ENCODE measurements at places on chromosomes 16 and 17.

- DNase-seq: no peak
These were observed 15.1 kb downstream of the SAMD14 start for GRCh38 chr17:50114849-50115357.

- DNase-seq: no peak
These were observed 13.5 kb downstream of the NMRAL1 start for GRCh38 chr16:4460936-4461249.

DNA sequence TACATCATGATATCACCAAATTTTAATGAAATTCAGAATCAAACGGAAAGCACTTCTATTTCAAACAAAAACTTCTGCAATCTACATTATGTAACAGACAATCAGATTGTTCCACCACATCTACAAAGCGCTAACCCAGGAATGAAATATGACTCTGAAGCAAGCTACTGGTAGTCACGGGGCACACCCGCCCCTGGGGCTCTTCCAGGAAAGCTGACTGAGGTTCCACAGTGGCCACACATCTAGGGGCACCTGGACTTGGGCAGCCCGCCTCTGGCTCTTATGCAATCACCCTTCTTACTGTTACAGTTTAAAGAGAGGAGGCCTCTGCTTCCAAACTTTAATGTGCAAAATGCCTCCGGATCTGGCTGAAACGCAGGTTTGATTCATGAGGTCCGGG, 27.5 kb downstream of the ZCCHC14 start:
- DNase-seq: no peak

DNA sequence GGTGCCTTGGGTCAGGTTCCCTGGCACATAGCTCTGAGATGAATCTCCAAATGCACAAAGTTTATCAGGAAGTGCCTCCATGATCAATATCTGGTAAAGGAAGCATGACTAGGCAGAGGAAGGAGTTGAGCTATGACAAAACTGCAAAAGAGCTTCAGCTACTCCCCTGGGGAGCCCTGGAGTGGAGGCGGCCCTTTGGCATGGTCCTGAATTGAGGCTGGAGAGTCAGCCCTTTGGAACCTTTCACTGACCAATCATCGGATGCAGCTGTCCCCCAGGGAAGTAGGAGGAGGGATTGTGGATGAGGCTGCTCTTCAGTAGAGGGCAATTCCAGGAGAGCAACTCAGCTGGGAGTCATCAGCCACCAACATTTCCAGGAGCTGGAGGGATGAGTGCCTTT, 46.1 kb upstream of the NLRP1 start:
- DNase-seq: no peak

GRCh38 chr16:54288835-54289241, 2.3 kb upstream of the IRX3 start:
- no peak for DNase-seq

DNA sequence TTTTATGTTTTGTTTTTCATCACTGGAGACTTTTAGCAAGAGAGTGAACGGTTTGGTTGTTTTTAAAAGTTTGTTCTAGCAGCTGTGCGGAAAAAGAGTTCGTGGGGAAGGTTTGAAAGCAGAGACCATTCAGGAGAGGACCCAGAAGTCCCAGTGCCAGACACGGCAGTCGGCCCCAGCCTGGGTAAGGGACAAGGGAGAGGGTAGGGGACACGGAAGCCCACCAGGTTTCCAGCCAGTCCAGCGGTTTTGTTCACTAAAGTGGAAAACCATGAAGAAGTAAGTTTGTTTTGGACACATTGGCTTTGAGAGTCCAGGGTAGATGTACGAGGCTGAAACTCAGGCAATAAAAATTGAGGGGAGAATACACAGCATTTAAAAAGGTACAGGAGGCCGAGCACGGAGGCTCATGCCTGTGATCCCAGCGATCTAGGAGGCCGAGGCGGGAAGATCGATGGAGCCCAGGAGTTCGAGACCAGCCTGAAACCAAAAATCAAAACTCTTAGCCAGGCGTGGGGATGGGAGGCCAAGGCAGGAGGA, 56.8 kb upstream of the RPH3AL start:
- no peak for DNase-seq

DNA sequence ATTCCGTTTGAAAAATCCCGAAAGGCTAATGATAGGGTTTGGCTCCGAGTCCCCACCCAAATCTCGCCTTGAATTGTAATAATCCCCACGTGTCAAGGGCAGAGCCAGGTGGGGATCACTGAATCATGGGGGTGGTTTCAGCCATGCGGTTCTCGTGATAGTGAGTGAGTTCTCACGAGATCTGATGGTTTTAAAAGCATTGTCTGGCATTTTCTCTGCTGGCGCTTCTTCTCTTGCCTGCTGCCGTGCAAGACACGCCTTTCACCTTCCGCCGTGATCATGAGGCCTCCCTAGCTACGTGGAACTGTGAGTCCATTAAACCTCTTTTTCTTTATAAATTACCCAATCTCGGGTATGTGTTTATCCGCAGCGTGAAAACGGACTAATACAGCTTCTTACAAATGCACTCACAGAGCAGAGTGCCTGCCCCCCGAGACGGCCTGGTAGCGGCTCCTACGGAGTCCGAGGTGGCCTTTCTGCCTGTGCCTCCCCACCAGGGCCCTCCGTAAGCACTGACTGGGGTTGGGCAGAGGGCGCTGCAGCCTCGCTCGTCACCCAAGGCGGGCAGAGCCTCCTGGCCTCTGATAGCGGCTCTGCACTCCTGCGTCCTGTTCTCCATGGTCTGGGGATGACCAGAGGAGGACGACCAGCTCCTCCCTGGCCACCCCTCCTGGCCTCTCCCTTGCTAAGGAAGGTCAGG, 131.7 kb downstream of the FOXL1 start:
- no peak for DNase-seq

DNA sequence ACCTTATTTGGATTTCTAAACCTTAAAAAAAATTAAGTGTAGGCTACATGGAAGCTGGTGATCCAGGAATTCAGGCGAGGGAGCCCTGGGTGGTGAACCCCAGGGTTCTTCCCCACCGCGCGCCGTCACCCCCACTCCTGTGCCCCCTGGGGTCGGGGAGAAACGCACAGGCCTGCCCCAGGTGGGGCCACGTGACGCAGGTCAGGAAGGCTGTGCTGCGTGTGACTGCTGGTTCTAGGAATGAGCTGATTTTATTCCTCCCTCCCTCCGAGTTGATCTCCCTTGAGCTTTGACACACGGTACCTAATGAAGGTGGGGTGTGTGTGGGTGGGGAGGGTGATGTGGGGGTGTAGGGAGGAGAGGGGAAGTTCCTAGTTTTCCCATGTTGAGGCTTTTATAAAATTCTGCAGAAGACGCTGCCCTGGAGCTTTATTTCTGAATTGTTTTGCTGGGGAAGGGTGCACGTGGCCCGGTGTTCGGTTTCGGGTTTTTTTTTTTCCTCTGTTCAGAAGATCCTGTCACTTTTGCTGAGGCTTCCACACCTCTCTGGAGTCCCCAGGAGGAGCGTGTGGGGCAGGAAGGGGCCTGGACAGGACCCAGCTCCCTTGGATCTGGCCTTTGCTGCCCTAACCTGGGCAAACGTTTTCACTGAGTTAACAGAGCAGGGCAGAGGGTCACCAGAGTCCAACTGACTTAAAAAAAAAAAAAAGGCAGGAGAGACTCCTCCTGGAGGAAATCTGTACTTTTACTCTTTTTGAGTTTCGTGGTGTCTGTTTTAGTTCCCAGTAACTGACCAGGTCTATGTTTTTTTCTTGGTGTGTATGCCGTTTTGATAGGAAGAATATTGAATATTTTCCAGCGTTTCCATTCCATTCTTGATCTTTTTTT, 55.8 kb upstream of the GSE1 start:
- no peak for DNase-seq

DNA sequence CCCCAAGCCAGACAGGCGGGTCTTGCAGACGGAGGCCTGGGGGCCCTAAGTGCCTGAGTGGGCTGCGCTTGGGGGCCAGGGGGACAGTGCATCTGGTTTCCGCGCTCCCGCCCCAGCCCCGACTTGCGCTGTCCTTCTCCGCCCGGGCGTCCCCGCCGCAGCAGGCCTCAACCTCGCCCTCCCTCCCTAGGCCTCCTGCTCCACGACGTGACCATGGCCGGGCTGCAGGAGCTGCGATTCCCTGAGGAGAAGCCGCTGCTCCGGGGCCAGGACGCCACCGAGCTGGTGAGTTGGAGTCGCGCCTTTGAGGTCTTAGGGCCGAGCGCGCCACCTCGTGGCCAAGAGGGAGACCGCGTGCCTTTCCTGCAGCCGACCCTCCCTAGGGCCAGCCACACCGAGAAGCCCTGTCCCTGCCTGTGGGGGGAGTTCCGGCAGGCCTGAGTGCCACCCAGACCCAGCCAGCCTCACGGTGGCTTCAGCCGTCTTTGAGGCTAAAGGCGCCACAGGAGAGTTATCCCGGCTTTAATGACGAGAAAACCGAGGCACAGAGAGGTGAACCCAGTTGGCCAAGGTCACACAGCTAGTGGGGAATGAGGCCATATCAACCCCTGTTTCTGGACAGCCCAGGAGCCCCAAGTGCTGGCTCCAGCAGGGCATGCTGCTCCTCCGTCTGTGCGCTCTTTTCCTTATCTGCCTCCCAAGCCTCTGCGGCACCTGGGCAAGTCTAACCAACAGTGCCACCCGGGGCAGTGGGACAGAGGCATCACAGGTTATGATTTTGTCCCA, 12.2 kb upstream of the NDRG4 start:
- DNase-seq: no peak

DNA sequence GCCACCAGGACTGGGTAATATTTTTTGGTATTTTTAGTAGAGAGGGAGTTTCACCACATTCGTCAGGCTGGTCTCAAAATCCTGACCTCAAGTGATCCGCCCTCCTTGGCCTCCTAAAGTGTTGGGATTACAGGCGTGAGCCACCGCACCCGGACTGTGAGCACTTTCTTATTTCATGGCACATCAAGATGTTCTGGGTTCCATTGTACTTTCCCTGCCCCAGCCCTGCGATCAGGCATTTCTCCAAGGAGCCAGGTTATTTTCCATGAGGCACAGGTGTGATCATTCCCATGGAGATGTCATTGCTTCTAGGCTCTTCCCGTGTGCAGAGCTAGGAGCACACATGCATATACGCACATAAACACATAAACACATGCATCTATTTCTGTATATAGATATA, 2.6 kb upstream of the ANKRD40CL start:
- DNase-seq: no peak

DNA sequence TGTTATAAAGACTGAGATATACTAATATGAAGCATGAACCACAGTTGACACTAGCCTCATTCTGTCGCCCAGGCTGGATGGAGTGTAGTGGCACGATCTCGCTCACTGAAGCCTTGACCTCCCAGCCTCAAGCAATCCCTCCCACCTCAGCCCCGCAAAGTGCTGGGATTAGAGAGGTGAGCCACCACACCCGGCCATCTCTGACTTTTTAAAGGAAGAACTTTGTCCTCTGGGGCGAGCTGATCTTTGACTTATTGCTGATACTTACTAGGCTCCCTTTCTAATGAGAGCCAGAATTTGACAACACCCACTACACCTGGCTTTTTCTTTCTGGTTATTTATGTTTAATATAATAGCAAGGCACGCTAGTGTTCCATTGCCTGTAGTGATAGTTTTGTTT, 57.2 kb downstream of the CLEC16A start:
- no peak for DNase-seq

DNA sequence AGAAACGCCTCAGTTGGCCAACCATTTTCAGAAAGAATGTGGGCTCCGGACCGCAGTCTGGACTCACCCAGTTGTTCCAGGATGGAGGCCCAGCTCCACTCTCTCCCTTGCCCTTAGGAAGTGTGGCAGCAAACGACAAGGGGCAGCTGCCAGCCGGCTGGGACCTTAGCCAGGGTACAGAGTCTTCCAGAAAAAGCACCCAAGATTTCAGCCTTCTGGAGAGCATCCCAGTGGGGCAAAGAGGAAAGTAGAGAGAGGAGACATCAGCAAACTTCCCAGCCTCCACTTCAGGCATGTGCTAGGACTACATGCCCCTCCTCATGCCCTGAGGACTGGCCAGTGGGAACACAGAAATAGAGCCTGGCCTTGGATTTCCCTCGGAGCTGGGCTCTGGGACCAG, 56.8 kb upstream of the SCNN1B start:
- DNase-seq: no peak

Data from cortex of kidney (tissue), 1 donor.